Amniotic epithelial cell (primary cell): ENCODE measurements at places on chromosomes 2 and 18.
A peak's percentile ranks its signal among the peaks of the same experiment; 100 is the strongest.

DNA sequence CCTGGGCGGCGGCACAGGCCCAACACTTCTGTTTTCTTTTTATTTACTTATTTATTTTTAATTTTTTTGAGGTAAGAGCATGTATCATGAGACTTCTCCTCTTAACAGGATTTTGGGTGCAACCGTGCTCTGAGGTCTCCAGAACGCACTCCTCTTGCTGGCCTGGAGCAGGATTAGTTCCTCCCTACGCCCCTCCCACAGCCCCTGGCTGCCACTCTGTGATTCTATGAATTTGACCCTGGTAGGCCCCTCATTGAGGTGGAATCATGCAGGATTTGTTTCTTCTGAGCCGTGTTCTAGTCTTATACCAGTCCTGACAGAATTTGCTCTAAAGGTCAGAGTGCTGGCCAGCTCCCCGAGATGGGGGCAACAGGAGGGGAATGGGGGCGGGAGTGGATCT, 106.5 kb upstream of the HS6ST1 start:
- no peak for DNase-seq

DNA sequence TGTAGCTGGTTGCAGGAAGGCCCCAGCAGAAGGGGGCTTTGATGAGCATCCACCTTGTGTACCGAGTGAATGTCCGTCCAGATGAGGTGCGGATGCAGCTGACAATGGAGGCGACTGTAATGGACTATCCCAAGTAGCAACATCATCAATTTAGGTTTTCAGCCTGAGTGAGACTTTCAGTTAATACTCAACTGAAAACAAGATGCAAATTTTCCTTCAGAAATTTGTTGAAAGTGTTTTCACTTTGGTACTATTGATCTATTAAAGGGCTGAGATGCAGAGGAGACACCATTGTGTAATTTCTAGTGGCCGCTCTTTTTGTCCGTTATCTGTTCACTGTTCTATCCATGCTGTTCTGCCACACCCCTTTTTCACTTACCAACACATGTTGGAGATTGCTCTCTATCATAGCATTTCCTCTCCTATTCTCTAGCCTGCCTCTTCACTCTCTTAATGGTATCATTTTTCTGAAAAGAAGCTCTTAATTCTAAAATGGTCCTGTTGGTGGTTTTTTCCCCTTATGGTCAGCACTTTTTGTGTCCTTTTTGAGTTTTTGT, 12.0 kb upstream of the CASP8 start:
- DNase-seq: no peak

- no peak for DNase-seq
Measured at GRCh38 chr2:217738061-217738460, 264.7 kb downstream of the TNS1 start.

DNA sequence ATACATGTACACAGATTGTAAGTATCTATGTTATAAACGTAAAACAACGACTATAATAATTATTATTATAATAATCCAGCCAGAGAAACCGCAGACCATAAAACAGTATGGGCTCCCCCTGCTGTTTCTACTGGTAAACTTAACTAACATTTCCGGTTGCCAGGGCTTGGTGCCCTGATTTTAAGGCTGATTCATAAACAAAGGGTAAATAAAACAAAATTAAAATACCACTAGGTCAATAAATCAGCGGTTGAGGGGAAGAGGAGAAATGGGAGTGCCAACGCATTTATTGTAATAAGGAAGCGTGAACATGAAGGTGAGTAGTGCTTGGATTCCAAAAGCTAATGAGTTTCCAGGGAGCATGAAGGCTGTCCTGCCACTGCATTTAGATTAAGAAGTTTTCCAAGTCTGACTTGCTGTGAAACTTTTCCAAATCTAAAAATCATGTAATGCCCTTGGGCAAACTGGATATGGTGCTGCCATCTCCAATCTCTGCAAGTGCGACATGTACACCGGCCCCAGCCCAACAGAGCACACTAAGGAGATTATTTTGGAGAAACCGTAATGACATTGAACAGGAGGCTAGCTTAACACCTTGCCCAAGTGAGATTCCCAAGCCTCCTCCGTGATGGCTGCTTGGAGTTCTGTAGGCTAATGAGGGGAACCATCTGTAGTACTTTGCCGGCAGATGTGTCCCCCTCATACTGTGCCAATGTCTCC, 50.7 kb upstream of the HNRNPA3 start:
- peak; percentile 35 for DNase-seq

DNA sequence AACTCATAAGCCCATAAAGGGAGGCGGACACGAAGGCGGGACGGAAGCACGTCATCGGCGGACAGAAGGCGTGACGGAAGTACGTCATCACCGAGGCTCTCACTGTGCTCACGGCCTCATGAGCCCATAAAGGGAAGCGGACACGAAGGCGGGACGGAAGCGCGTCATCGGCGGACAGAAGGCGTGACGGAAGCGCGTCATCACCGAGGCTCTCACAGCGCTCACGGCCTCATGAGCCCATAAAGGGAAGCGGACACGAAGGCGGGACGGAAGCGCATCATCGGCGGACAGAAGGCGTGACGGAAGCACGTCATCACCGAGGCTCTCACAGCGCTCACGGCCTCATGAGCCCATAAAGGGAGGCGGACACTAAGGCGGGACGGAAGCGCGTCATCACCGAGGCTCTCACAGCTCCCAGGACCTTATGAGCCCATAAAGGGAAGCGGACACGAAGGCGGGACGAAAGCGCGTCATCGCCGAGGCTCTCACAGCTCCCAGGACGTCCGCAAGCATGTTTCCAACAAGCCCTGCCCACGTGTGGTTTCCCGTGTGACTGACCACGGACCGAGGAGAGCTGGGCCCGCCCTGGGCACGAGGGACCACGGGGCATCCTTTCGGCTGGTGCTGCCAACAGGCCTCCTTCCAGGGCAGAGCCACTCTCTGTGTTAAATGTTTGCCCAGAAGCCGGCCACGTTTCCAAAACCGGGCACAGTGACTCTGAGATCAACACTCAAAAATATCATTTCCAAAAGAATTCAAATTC, 182.7 kb upstream of the SALL3 start:
- no peak for DNase-seq

DNA sequence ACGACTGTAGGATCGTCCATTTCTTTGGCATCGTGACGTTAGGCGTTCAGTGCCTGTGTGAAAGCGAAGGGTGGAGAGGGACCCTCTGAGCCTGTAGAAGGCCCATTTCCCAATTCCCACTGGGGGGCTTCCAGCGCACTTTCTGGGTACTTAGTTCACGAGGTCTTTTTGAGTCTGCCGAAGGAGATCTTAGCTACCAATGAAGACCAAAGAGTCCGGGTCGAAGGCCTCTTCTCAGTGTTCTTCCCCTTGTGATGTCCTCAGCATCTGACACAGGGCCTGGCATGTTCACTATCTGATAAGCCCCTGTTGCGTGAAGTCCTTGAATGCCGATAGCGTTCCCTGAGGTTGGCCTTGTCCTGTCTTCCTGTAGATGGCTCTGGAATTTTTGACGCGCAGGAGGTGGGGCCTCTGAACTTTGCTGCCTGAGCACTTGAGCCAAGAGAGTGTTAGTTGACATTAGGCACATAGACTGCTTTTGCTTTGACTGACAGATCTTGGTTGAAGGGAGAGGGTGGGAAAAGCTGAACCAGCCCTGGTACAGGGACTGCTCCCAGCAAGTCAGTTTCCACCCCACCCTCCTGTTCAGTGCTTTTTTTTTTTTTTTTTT, 52.8 kb downstream of the LDLRAD4 start:
- no peak for DNase-seq

DNA sequence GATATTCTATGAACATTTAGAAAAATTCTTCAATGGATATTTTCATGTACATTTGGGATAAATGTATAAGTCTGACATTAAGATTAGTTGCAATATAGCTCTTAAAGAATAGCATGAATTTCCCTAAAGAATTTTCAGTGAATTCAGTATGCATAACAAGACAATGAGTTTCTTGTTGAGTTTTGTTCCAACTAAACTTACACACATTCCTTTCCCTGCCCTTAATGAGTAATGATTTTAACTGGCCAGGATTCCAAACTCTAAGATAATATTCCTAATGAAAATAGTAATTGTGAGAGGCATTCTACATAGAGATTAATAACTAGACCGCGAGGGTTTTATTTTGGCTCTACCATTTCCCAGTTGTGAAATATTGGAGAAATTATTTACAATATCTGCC, 390.3 kb upstream of the GALNT5 start:
- no peak for DNase-seq

DNA sequence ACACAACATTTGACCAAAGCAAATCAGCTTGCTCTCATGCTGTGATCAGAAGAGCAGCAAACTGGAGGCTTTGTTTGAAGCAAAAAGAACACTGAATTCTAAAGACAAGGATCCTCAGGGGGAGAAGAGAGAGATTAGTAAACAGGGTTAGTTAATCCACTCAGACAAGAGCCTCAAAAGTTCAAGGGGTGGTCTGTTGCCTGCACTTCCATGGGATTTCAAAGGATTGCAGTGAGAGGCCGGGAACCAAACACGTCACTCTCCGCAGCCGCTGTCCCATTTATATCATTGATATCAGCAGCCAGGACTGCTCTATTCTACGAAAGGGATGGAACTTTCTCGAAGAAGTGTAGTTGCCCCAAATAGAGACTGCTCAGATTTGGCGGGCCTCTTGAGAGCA, 97.8 kb upstream of the SP3 start:
- DNase-seq: no peak

- peak; percentile 50 for DNase-seq
Measured at GRCh38 chr18:9755615-9756014, 47.5 kb downstream of the RAB31 start.

- DNase-seq: no peak
Measured at GRCh38 chr2:192546565-192546964, 351.8 kb upstream of the TMEFF2 start.

- DNase-seq: no peak
Measured at GRCh38 chr2:101967826-101968513, 23.8 kb upstream of the IL1R2 start.

DNA sequence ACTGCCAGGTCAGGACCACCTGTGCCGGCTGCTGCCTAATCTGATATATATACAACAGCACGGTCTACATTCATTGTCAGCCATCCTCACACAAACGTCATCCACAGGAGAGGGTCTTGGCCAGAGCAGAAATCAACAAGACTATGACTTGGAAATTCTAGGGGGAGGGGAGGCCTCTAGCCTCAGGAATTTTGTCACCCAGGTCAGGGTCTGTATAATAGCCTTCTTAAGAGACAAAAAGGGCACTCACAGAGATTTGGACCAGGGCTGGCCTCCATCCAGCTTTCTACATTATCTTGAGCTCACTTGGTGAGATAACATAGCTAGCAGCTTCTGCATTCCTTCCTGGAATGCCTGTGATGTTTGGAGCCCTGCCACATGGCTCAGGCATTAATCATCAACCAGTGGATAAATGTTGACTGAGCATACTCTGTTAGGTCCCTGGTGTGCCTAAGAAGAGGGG, 50.4 kb upstream of the CTIF start:
- peak; percentile 95 for DNase-seq

GRCh38 chr2:59250307-59250677, 1009.2 kb upstream of the FANCL start:
- DNase-seq: no peak

GRCh38 chr18:34529358-34530335, 180.5 kb upstream of the DTNA start:
- no peak for DNase-seq

GRCh38 chr18:2409906-2410305, 161.4 kb downstream of the METTL4 start:
- no peak for DNase-seq

DNA sequence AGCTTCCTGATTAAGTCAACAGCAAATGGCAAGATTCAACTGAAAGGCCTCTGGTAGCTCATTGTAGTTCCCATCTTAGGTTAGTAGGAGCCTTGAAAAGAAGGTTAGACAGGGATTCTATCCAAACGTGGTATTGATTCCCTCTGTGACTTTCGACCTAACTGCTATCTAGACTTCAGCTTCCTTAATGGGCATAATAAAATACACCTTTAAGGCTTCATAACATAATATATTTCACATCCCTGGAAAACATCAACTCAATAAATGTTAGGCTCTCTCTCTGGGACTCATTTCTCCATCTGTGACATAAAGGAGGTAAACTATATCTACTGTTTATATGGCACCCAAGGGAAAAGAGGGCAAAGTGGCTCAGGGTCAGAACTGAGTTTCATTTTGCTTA, 60.9 kb downstream of the STK39 start:
- DNase-seq: no peak

GRCh38 chr2:175187378-175187777, 5.9 kb upstream of the ATP5MC3 start:
- DNase-seq: peak; percentile 31

GRCh38 chr2:8059255-8059654, 622.6 kb upstream of the ID2 start:
- DNase-seq: no peak

DNA sequence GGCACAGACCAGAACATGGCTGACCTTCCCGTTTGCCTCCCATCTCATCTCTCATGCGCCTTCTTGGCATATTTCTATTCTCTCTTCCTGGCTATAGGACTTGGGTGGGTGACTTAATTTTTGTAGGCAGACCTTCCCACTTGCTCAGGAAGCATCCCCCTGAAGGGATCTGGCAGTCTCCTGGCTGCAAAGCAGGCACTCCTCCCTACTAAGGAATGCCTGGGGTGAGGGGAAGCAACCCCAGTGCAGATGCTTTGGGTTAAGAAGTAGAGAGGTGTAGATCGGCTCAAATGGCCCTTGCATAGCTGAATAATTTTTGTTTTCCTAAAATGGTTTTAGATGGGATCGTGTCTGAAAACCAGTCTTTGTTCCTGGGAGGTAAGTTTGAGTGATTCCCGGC, 17.6 kb downstream of the MCFD2 start:
- no peak for DNase-seq

DNA sequence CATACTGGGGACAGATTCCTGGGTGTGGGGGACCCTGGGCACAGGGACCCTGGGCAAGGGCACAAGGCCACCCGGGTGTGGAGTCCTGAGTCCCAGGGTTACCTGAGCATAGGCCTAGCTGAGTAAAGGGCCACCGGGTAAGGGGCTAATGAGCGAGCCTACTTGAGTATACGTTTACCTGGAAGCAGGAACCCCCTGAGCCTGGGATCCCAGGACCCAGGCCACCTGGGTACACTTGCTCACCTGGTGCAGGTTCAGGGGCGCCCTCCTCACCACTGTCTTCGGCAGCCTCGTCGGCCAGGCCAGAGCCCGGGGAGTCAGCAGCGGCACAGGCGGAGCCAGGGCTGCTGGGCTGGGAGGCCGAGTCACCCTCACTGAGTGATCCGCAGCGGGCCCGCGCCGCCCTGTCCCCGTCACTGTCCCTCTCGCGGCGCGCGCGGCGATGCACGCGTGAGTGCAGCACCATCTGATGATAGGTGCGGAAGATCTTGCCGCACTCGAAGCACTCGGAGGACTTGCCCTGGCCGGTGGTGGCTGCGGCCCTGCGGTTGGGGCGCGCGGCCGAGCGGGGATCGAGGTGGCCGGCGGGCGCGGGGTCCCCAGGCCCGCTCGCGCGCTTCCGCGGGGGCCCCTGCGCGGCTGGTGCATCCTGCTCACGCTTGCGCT, 53.9 kb downstream of the ZNF516 start:
- no peak for DNase-seq

GRCh38 chr2:30990176-30990575, 148.1 kb downstream of the GALNT14 start:
- no peak for DNase-seq

DNA sequence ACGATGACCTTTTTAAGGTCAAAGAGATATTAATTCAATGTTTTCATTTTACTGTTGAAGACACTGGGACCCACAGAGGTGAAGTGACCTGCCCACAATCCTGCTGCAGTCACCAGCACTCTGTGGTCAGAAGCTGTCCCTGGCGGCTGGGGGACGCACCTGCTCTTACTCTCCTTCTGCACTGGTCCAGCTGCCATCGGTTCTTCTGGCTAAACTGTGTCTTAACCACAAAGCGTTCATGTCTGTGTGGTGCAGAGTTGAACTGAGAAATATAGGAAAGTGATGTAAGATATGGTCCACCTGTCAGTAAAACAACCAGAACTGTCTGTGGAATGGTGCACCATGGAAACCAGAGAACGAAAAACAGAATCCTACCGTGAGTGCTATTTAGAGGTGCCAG, 44.9 kb upstream of the SMIM21 start:
- no peak for DNase-seq
